ENCODE measurements at places on chromosomes 13 and 19. TPM values are rescaled to one million over a fixed set of nuclear protein-coding genes. Genes with fewer than 3 reads are reported as not detected.

GIPR gene
- total RNA-seq: not detected

KBTBD6 gene
- total RNA-seq: 6.6 TPM

ZNF442 gene
- total RNA-seq: 0.93 TPM

ZNF541 gene
- not detected for total RNA-seq

FSD1 gene
- total RNA-seq: 26.0 TPM

TPTE2 gene
- total RNA-seq: not detected

SYT3 gene
- 0.53 TPM for total RNA-seq

RFPL4A gene
- not detected for total RNA-seq

PNMA8A gene
- 0.16 TPM for total RNA-seq

PSG2 gene
- not detected for total RNA-seq

TM9SF2 gene
- total RNA-seq: 85.9 TPM

COX6B2 gene
- total RNA-seq: not detected

PCP2 gene
- total RNA-seq: not detected

ZNF506 gene
- 5.6 TPM for total RNA-seq

ZNF444 gene
- total RNA-seq: 37.1 TPM

AMER2 gene
- not detected for total RNA-seq

TIMM50 gene
- 85.7 TPM for total RNA-seq

SLC27A5 gene
- 6.1 TPM for total RNA-seq

PLEKHA4 gene
- 4.9 TPM for total RNA-seq

KXD1 gene
- total RNA-seq: 134 TPM

FLT1 gene
- total RNA-seq: 178 TPM

CPAMD8 gene
- total RNA-seq: 2.2 TPM

ERICH4 gene
- not detected for total RNA-seq

CCDC8 gene
- total RNA-seq: 0.75 TPM

COL4A2 gene
- 792 TPM for total RNA-seq

SHANK1 gene
- total RNA-seq: 1.9 TPM

IZUMO4 gene
- total RNA-seq: 1.1 TPM

ADAT3 gene
- total RNA-seq: 11.7 TPM

ADAMTSL5 gene
- total RNA-seq: not detected

NLRP12 gene
- 0.58 TPM for total RNA-seq

FGF14 gene
- total RNA-seq: not detected

IGFL3 gene
- not detected for total RNA-seq

TTYH1 gene
- not detected for total RNA-seq

TMEM86B gene
- 5.4 TPM for total RNA-seq

CHST8 gene
- not detected for total RNA-seq

NCR1 gene
- not detected for total RNA-seq

SIRT2 gene
- total RNA-seq: 47.6 TPM

ZNF543 gene
- 4.5 TPM for total RNA-seq

ZNF99 gene
- total RNA-seq: not detected

RASAL3 gene
- 4.1 TPM for total RNA-seq

CEACAM21 gene
- 2.7 TPM for total RNA-seq

ZNF540 gene
- total RNA-seq: 0.75 TPM

HSPH1 gene
- 98.1 TPM for total RNA-seq

HIF3A gene
- total RNA-seq: 8.5 TPM

PMIS2 gene
- not detected for total RNA-seq

RNF225 gene
- 0.58 TPM for total RNA-seq

NLRP11 gene
- total RNA-seq: not detected

BCAM gene
- total RNA-seq: 29.0 TPM

All from endothelial cell of umbilical vein (primary cell).